Muscle of back (tissue), 13 donors: ENCODE measurements at places on chromosomes 12 and 14. TPM values are rescaled to one million over a fixed set of nuclear protein-coding genes. Genes with fewer than 3 reads are reported as not detected.

GRCh38 chr12:88552610-88553079 is 27.6 kb downstream of the KITLG start:
- no peak for DNase-seq

The NACA gene
- polyA plus RNA-seq: 1,664 TPM

The CLEC2A gene
- not detected for polyA plus RNA-seq

The IFNG-AS1 gene
- polyA plus RNA-seq: 0.76 TPM

The WDR20 gene
- polyA plus RNA-seq: 19.7 TPM

- DNase-seq: no peak
Observed at GRCh38 chr14:73014105-73014504, 12.8 kb downstream of the ZFYVE1 start.

GRCh38 chr12:26499979-26500640 is 304.7 kb downstream of the SSPN start:
- no peak for DNase-seq

- DNase-seq: peak; percentile 3
Observed at GRCh38 chr14:35949920-35950513, 123.9 kb downstream of the BRMS1L start.

DNA sequence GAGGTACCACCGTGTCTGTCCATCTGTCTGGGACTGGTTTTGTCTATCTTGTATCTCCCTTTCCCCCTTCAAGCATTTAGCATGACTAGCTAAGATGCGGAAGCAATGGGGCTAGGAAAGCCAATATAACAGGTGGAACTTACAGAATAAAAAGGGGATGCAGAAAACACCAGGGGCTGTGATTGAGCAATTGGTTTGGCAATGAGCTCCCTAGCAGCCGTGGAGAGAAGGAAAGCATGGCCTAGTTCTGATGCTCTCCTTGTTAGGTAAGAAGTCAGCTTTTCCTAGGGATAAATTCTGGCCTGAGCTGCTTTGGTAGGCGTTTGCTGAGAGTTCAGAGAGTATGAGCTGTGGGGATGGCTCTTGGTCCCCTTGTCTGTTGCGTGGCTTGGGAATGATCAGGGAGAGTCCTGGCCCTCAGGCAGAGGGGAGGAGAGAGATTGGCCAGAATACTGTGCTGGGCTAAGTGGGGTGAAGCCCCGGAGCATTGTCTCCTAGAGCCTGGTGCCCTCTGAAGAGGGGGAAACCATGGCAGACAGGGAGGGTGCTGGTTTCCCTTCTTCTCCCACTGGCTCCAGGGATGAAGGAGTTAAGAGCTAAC is 7.1 kb downstream of the SETD1B start:
- no peak for DNase-seq

The LBHD2 gene
- polyA plus RNA-seq: not detected

The EPS8 gene
- polyA plus RNA-seq: 43.7 TPM

DNA sequence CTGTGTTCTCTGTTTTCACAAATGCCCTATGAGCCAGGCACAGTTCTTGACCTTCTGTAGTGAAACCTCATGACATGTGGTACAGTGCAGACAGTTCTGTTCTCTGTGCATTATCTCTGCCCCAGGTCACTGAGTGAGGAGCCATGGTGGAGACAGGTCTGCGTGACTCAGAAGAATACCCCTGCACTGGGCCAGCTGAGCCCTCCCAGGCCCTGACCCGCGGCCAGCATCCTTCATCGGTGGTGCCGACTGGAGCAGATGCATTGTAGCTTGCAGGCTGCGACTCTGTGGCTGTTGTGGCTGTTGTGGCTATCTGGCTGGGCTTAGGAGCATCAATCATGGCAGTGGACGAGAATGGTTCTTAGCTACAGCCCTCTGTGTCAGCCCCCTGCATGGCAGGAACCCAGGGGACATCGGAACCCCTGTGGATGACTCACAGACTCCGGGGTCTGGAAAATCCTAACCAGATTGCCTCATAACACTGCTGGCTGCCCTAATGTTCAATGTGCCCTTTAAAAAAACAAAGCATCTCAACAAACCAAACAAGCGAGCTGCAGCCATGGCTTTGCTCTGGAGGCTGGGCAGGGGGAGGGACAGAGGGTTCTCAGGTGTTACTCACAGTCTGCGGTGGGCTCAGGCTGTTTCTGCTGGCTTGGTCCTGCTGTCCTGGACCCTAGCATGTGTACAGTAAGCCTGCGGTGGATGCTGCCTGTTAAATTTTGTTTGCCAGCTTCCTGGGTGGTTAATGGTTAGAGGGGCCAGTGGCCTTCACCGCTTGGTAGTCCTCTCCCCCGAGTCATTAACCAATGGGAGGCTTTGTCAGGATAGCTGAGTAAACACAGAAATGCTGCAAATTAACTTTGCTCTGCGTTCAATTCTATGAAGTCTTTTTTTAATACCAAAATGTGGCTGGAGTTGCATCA is at the start of gene SERPINA6:
Gene SERPINA6 (minus strand): TSS at position 689 of the 923 bp plus-strand sequence. CDS start 8,688 bp downstream, outside the sequence.
- DNase-seq: no peak

GRCh38 chr14:34501004-34501580 is 38.4 kb downstream of the EAPP start:
- no peak for DNase-seq

GRCh38 chr12:79055926-79056674 is 191.5 kb downstream of the SYT1 start:
- DNase-seq: no peak

DNA sequence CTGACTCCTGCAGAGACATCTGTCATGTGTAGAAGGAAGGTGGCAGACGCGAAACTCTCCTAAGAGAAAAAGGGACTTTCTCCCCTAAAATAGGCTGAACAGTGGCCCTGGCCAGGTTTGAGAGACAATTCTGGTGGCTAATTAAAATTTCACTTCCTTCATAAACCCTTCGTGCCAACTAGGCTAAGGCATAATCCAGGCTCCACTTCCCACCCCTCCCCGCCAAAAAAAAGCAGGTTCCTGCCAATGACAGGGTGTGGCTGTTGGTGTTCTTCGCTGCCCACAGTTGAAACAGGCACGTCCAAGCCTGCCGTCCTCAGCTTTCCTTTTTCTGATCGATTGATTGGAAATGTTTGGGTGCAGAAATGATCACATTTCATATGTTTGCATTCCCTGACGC is 144.6 kb downstream of the GCH1 start:
- no peak for DNase-seq

DNA sequence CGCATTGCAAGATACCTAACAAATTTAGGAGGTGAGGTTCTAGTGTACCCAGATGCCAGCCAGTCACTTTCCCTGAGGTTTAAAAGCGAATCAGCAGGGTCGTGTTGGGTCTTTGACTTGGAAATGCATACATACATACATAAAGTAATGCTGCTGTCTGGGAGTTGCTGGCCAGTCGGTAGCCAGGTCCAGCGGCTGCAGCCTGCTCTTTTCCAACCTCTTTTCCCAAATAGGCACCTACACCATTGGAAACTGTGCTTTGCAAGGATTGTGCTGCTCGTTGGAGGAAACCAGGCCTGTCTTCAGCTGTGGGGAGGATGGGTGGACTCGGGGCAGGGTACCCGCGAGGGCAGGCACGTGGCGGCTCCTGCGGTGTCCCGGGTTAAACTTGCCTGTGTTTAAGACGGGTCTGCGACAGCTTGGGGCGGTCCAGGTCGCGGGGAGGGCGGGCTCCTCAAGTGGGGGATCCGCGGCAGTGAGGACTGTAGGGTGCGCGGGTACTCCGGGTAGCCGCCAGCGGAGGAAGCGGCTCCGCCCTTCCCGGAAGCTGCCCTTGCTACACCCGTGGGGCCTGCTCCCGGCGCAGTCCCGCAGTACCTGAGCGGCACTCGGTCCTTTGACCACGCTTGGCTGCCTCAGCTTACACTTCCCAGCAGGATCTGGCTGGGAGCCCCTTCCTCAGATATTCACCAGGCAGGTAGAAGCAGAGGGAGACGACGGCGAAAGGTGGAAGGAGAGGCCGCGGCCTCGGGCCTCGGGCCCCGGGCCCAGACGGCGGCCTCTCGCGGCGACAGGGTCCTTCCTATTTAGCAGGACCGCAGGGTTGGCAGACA is 2.7 kb downstream of the TTC6 start:
- DNase-seq: no peak

DNA sequence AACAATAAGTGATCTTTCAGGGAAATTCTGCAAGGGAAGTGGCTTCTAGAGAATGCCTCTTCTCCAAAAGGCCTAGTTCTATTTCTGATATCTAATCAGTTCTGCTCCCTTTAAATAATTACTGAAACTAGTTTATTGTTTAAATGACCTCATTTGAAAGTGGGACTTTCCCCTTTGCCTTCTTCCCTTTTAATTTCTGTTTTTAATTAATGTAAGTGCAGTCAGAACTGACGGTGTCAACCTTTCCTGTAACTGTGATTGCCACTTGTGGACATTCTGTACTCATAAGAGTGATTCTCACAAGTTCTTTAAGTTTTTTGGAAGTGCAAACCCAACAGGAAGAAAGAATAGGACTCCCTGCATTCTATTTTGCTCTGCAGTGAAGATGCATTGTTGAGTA is 265.3 kb upstream of the PLEKHG7 start:
- no peak for DNase-seq

The SPIC gene
- polyA plus RNA-seq: not detected

DNA sequence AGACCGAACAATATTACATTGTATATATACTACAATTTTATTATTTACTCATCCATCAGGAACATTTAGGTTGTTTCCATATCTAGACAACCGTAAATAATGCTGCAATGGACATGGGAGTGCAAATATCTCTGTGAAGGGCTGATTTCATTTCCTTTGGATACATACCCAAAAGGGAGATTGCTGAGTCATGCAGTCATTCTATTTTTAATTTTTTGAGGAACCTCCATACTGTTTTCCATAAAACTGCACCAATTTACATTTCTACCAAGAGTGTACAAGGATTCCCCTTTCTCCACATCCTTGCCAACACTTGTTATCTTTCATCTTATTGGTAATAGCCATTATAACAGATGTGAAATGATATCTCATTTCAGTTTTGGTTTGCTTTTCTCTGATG is 84.7 kb downstream of the SLC41A2 start:
- no peak for DNase-seq

- no peak for DNase-seq
Observed at GRCh38 chr14:62308891-62309290, 546.7 kb downstream of the SNAPC1 start.
